NCI-H446 (cell line): ENCODE measurements at places on chromosomes 11 and 22.

DNA sequence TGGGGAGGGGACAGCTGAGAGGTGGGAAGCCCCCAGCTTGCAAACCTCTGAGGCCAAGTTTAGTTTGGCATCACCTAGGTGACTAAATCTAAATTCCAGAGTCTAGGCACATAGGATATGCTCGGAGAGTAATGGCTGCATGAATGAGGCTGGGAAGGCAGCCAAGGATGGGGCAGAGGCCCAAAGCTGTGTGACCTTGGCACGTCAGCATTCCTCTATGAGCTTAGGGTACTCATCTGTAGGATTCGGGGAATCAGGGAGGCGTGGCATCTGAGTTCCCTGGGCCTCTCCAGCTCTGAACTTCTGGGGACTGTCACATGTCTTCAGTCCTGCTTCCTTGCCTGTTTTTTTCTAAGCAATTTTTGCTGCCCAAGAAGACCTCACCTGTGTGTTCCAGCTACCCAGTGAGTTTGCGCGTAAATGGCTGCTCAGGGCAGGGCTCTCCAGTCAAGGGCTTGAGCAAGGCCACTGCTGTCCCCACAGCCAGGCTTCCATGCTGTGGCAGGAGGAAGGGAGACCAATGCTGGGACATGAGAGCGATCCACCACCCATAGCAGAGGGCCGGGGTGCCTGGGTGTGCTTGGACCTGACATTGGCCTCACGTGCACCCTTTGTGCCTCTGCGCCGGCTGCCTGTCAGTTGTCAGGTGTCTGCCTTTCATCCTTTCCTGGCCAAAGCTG, 13.9 kb downstream of the DAGLA start:
- peak; percentile 36 for DNase-seq

DNA sequence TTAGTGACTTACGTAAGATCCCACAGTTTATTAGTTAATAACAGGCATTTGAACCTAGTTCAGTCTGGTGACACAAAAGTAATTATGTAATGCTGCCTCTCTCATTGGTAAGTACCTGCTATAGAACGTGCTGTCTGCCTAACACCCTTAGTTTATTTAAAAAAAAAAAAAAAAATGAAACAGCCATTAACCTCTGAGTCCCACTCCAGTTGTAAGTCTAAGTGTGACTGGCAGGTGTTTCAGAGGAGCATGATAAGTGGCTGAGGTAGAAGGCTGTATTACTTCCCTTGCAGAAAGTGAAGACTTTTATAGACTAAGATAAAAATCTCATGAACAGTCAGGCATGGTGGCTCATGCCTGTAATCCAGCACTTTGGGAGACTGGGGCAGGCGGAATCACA, 140.5 kb downstream of the TRIM44 start:
- DNase-seq = no peak

GRCh38 chr11:33931067-33931466, 39.2 kb upstream of the LMO2 start:
- no peak for DNase-seq

DNA sequence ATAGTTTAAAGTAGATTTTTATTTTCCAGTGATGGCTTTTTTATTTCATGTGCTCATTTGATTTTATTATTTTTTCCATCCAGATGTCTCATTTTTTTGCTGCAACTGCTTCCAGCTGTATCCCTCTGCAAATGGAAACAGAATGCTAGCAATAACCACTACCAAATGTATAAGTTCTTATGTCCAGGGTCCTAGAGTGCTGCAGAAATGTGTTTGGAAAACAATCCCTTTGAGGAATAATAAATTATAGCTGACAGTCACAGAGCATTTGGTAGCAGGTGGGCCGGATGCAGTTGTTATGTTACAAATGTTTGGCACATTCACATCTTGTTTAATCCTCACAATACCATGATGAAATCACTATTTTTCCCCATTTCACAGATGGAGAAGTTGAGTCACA, 300.7 kb upstream of the PDGFD start:
- no peak for DNase-seq

GRCh38 chr11:18523084-18523483, 3.7 kb downstream of the TSG101 start:
- DNase-seq = no peak

GRCh38 chr11:115930291-115930690, 426.1 kb upstream of the CADM1 start:
- no peak for DNase-seq
